HAP-1 (cell line): ENCODE measurements at places on chromosomes 7 and 10.

GRCh38 chr7:25929448-25929847, 222.6 kb upstream of the NFE2L3 start:
- DNase-seq, result no peak

- DNase-seq, result peak; percentile 91
Measured at GRCh38 chr7:47580175-47580706, 1.7 kb downstream of the TNS3 start.

GRCh38 chr10:18293536-18294510, 153.6 kb downstream of the CACNB2 start:
- DNase-seq, result no peak

- no peak for DNase-seq
Measured at GRCh38 chr7:142592231-142592630, 157.0 kb upstream of the PRSS1 start.

- DNase-seq, result no peak
Measured at GRCh38 chr7:28608731-28609130, 196.4 kb downstream of the CREB5 start.

- DNase-seq, result no peak
Measured at GRCh38 chr10:129850790-129851189, 113.3 kb downstream of the EBF3 start.

- DNase-seq, result no peak
Measured at GRCh38 chr7:110569486-110570205, 521.3 kb upstream of the LRRN3 start.

DNA sequence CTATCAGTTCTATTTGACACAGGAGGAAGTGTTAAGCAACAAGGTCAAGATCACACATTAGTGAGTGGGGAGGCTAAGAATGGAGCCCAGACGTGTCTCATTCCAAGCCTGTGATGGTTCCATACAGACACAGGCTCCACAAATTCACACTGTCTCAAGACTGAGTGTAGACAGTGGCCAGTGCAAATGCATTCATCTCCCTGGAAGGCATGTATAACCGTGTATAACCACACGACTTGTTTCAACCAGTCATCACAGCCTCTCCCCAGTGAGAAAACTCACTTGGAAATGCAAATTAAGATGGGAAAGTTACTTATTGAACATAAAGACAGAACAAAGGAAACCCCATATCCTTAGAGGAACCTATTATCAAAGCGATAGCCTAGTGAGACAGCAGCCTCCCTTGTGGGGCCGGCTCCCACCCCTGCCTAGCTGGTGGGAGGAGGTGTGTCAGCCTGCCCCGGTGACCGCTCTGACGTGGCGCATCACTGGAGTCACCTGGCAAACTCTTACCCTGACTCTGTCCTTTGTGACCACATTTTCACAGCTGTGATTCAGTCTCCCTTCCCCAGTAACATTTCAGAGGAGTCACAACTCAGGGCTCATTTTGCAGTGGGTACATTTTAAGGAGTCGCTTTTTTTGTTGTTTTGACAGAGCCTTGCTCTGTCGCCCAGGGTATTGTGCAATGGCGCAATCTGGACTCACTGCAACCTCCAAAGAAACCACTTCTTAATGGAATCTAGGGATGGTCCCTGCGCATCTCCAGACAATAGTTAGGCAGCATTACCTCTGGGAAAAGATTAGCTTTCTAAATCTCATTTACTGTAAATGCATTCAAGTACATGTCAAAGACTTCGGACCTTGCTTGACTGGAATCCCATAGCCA, 126.6 kb upstream of the PARD3 start:
- peak; percentile 68 for DNase-seq

DNA sequence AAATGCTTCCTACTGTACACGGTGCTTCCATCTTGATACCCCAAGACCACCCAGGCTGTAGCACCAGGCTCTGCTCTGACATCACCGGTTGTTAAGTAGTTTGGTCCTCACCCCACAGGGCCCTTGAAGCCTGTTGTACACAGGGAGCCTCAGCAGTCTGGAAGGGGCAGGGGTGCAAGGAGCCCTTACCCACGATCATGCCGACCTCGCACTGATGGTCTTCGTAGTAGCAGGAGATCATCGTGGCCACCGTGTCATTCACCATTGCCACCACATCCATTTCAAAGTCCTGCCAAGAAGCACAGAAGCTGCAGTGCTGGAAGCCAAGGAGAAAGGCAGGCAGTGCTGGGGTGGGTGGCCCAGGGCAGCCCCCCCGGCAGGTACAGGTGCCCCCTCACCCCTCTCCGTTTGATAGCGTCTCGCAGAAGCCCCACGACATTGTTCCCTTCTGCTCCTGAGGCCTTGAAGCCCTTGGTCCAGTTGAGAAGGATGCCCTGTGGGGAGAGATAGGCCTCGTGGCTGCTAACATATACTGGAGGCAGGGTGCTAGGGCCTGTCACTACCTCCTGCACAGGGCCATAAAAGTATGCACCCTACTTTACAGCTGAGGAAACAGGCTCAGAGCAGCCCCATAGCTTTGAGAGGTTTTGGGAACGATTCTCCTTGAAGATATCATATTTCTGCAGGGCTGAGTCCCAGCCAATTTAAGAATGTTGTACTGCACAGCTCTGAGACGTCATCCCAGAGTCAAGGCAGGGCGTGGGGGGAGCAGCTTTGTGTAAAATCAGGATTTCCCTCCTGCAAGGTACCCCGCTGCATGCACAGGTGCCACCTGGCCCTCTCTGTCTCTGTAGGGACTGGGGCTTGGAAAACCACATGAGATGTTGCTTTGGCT, 8.7 kb upstream of the MYL7 start:
- DNase-seq, result no peak

DNA sequence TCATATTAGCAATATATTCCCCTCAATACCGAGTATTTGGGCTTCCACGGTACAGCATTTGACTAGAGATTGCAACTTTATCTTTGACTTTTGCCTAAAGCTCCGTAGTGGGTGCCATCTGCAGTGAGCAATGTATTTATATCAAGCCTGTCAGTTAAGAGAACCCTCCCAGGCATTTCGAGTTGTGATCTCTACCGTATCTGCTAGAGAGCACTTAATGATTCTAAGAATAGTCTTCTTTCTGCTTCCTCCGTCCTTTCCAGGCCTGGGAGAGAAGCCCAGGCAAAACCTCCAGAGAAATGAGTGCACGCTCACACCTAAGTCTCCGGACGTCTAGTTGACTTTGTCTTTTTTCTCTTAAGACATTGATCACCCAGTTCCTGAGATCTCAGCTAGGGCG, 210.6 kb downstream of the KLF6 start:
- DNase-seq, result no peak

- no peak for DNase-seq
Measured at GRCh38 chr7:74514131-74514591, 60.5 kb downstream of the GTF2IRD1 start.

GRCh38 chr10:7354330-7355047, 56.3 kb downstream of the SFMBT2 start:
- no peak for DNase-seq

- DNase-seq, result no peak
Measured at GRCh38 chr7:70356787-70357328, 758.6 kb downstream of the AUTS2 start.

DNA sequence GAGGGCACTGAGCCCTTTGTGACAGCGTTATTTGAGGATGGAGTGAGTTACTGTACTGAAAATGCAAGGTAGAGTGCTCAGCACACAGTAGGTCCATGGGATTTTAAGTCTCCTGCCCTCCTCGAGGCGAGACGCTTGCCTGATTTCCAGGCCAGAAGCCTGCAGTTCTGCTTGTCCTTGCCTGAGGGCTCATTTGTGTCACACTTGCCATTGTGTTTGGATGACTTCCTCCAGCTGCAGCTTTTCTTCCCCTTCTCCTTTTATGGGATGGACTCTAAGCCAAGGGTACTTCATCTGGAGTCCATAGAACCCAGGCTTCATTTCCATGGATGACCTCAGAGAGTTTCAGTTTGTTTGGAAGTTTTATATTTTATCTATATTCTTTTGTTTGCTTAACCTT, 304.2 kb upstream of the BMPER start:
- DNase-seq, result no peak

- peak; percentile 6 for DNase-seq
Measured at GRCh38 chr7:141333459-141333858, 217.8 kb upstream of the AGK start.

- DNase-seq, result no peak
Measured at GRCh38 chr7:148563583-148564274, 26.8 kb upstream of the C7orf33 start.

DNA sequence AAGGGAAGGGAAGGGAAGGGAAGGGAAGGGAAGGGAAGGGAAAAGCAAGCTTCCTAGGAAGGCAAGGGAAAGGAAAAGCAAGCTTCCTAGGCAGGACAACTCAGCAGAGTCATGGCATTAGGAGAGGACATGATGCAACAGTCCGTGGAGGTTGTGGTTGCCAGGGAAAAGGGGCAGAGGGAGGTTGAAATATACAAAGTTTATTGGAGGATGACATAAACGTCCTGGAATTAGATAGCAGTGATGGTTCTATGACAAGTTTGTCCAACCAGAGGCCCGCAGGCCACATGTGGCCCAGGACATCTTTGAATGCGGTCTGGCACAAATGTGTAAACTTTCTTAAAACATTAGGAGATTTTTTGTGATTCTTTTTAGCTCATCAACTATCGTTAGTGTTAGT, 59.8 kb upstream of the OPN4 start:
- DNase-seq, result no peak

- DNase-seq, result no peak
Measured at GRCh38 chr10:2908851-2909630, 158.3 kb upstream of the PFKP start.

DNA sequence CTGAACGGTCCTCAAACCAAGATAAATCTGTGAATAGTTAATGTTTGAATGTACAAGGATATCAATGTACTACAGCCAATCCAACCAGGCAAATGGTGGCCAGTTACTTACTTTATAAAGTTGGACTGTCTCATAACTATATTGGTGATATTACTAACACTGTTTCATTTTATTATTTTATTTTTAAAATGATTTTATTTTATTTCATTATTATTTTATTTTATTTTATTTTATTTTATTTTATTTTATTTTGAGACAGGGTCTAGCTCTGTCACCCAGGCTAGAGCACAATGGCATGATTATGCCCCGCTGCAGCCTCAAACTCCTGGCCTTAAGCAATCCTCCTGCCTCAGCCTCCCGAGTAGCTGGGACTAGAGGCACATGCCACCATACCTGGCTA, 6.8 kb downstream of the IL15RA start:
- DNase-seq, result no peak

- DNase-seq, result no peak
Measured at GRCh38 chr7:115350764-115351163, 428.9 kb downstream of the MDFIC start.

DNA sequence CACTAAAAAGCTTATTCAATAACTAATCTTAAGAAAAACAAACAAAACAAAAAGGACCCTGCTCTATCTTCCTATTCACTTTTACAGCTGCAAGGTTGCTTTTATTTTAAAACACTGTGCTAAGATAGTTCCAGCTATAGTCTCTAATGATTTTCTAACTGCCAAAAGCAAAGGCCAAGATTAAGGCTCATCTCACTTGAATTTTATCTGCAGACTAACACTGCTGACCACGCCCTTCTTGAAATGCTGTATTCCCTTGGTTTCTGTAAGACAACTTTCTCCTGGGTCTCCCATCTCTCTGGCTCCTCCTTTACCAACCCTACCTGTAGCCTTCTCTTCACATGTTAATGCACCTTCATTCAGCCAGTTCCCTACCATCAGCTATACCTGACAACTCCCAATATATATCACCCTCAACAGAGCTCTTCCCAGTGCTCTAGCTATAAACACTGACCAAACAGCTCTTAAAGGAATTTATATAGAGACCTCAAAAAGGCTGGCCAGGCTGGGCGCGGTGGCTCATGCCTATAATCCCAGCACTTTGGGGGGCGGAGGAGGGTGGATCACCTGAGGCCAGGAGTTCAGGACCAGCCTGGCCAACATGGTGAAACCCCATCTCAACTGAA, 11.7 kb downstream of the SRPK2 start:
- no peak for DNase-seq

DNA sequence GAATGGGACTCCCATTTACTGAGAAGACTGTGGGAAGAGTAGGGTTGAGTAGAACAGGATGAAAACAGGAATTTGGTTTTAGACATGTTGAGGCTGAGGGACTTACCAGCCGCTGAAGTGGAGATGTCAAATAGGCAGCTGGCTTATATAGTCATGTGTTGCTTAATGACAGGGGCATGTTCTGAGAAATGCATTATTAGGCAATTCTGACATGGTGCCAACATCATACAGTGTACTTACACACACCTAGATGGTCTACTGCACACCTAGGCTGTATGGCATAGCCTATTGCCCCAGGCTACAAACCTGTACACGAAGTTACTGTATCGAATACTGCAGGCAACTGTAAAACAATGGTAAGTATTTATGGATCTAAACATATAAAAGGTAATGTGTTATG, 17.5 kb downstream of the ARL3 start:
- DNase-seq, result no peak

DNA sequence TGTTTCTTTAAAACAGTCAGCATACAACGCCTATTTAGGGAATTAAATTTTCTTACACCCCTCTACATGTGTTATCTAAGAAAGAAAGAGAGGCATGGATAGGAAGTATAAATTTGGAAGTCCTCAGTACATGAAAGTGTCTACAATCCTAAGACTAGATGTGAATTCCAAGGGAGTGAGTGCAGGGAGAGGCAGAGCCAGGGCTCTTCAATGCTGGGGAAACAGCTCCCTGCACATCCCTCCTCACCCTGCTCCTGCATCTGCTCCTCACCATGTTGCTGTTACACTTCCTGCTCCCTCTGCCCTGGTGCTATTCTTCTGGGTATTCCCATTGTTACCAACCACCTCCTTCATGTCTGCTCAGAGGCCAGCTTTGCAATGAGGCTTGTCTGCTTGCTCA, 229.1 kb upstream of the AKR1E2 start:
- no peak for DNase-seq

DNA sequence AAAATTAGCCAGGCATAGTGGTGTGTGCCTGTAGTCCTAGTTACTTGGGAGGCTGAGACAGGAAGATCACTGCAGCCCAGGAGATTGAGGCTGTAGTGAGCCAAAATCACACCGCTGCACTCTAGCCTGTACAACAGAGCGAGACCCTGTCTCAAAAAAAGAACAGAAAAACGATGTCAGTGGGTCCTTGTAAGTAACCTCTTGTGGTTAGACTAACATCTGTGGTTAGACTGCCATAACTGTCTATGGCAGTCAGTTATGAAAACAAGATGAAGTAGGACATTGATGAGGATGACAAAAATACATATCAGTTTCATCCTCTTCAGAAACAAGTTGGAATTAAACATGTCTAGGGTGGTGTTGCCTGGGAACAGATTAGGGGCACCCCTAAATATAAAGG, 53.3 kb downstream of the AKAP9 start:
- no peak for DNase-seq

DNA sequence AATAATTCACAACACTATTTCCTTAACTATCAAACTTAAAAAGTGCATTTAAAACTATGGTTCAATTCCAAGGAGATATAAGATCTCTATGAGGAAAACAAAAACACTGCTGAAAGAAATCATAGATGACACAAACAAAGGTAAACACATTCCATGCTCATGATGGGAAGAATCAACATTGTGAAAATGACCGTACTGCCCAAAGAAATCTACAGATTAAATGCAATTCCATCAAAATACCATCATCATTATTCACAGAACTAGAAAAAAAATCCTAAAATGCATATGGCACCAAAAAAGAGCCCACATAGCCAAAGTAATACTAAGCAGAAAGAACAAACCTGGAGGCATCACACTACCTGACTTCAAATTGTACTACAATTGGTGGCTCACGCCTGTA, 159.9 kb upstream of the EEPD1 start:
- no peak for DNase-seq
